ENCODE measurements at places on chromosomes 6 and 20. TPM values are rescaled to one million over a fixed set of nuclear protein-coding genes. Genes with fewer than 3 reads are reported as not detected.
A peak's percentile ranks its signal among the peaks of the same experiment; 100 is the strongest.

Gene LINC00237
- total RNA-seq, result 4.3 TPM

Gene HLA-DRB5
- 2.9 TPM for total RNA-seq

- peak; percentile 82 for DNase-seq
Observed at GRCh38 chr6:145015739-145016558, 719.4 kb downstream of the EPM2A start.

DNA sequence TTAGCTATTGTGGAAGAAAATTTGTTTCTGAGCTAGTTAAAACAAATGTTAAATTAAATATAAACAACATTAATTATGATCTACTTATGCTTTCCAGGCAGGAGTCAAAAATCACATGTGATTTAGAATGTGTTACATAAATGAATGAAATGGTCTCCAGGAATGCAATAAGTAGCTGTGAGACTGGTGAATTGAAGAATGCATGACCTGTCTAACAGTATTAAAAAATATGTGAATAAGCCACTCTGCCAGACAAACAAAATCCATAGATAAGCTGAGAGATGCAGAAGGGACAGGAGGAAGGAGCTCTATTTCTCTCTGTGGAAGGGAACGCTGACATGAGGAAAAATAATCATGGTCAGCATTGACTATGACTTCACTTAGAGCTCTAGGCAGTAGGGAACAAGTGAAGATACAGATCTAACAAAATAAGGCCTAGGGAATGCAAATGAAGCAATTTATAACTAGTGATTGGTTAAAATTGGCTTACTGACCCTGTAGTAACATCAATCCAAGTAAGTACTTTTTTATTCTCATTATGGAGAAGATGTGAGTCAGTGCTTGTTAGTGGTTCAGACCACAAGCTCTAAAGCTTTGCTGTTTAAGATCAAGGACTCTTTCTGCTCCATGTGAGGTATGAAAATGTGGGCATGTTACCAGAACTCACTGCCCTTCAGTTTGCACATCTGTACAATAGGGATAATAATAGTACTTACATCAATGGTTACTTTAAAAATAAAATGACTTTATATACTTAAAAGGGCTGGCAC lies 432.6 kb downstream of the MMUT start:
- peak; percentile 4 for DNase-seq

Gene TJAP1
- total RNA-seq, result 17.6 TPM

DNA sequence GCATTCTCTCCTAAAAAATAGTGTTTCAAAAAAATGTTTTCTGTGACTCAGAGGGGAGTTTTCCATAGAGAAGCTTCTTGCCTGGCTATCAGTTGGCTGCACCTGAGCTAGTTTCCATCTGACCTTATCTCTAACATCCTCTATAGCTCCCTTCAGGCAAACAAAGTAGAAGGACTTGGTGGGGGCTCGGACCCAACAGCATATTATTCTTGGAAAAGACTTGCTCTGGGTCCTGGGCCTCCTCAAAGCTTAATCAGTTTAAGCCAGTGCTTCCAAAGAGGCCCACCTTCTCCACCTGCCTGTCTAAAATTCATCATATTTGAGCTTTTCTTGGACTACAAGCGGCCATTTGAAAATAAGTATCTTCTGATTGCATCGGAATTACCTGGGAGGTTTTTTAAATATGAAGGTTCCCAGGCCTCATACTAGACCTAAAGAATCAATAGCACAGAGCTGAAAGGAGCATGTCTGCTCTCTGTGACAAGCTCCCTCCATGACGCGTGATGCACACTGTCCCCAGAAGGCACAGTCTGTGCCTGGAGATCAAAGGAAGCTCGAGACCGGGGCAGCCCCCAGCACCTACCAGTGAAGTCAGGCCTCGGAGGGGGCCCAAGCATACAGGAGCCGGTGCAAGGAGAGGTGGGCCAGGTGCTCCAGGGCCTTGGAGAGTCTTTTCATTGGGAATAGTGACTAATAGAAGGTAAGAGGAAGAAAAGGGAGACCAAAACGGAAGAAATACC lies 80.6 kb upstream of the HIVEP1 start:
- no peak for DNase-seq

GRCh38 chr20:61422636-61423425 lies 170.8 kb downstream of the CDH4 start:
- DNase-seq, result no peak

GRCh38 chr6:34891296-34891695 lies 2.2 kb downstream of the ANKS1A start:
- peak; percentile 6 for DNase-seq

DNA sequence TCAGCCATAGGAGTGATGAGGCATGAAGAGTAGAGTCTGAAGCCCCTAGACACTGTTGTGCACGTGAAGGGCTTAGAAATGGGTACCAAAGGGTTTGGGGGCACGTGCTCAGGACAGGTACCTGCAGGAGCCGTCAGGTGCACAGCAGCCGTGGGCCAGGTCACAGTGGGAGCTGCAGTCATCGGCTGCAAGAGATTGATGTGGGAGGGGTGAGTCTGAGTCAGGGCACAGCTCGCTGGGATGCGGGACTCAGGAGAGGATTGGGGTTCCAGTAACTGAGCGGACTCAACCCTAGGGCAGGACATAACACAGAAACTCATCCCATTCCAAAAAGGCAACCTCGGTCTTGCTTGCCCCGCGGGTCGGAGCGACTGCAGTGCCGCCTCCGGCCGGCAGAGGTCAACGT lies 1.1 kb downstream of the DLK2 start:
- no peak for DNase-seq

Gene KIF25
- total RNA-seq, result not detected

DNA sequence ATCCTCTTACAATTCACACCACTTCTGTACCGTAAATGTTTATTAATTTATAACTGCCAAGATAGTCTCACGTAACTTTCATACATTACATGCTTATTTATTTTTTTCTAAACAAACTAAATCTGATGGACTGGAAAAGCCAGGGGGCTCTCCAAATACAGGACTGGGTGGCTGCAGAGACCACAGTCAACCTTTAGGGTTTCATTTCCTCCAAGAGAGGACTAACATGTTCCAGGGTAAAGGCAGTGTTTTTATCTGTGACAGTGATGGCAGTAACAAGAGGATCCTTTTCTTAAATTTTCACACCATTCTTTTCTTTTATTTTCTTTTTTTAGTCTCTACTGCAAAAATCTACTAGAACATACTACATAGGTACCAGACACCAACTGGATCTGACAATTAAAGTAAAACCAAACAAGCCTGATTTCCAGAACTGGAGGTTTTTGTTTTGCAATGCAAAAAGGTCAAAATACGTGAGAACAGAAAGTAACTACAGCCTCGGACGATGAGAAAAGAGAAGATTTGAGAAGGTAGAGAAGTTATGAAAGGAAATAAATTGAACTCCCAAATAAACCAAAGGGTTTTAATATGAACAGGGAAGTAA lies 1.2 kb downstream of the LMBRD1 start:
- DNase-seq, result no peak

DNA sequence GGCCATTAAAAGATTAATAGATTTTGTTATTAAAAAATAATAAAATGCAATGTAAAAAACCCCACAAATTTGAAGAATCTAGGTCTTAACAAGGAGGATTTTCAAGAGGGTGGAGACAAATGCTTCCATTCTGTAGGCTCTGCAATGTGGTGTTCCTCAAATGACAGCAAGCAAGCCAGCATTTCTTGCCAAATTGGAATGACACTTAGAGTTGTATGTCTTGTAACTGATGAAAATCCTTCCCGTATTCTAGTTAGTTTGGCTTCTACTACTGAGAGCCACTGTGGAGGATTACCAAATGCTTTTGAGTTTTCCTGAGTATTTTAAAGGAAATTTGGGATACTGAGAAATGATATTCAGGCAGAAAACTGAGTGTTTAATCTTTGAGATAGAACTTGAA lies 1225.5 kb upstream of the CITED2 start:
- DNase-seq, result no peak

DNA sequence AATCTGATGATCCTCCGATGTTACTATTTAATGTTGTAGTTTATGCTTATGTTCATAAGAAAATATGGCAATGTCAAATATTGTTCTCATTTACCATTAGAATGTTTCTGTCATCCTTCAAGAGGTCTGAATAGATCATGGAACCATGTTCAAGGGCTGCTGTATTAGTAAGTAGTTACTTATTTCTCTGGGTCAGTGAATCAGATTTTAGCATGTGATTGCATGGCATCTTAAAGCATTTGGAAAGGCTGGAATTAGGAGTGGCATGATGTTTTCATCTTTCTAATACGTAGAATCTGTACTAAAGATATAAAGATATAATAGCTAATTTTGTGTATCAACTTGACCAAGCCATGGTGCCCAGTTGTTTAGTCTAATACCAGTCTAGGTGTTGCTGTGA lies 40.5 kb upstream of the NKX2-4 start:
- DNase-seq, result no peak

GRCh38 chr20:45235995-45236394 lies 14.8 kb downstream of the SEMG2 start:
- no peak for DNase-seq

GRCh38 chr20:2879146-2879545 lies 5.9 kb downstream of the PTPRA start:
- peak; percentile 96 for DNase-seq

DNA sequence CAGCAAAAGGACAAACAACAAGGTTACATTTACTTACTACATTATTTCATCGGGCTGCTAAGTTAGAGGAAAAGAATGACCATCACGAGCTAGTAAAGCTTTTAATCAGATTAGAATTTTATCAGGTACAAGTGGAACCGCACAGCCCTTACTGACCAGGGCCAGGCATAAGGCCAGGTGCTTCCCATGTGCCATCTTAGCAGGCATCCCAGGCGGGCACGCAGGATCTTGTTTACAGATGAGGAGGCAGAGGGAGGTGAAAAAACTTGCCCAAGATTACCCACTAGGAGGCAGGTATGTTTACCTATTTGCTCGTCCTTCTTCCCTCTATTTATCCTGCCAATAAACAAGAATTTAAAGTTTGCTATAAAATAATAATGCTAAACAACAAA lies 10.7 kb downstream of the EZR start:
- DNase-seq, result no peak

- no peak for DNase-seq
Observed at GRCh38 chr20:48681201-48681872, 146.5 kb downstream of the PREX1 start.

- peak; percentile 88 for DNase-seq
Observed at GRCh38 chr6:97765461-97765860, 482.4 kb upstream of the MMS22L start.

DNA sequence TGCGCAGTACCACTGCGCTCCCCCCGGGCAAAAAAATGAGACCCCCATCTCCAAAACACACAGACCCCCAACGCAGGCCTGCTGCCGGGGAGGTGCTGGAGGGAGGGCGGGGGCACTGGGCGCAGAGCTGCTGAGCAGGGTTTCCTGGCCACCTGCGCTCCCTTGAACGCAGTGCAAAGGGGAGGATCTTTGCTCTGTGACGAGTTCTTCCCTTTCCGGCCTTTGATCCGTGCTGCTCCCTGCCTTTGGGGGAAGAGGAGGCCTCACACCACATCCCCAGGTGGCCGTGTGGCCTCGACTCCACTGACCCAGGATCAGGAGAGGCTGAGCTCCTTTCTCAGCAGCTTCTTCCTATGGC lies 8.9 kb upstream of the COL20A1 start:
- no peak for DNase-seq
